ENCODE measurements at places on chromosomes 3 and 15.
A peak's percentile ranks its signal among the peaks of the same experiment; 100 is the strongest.

DNA sequence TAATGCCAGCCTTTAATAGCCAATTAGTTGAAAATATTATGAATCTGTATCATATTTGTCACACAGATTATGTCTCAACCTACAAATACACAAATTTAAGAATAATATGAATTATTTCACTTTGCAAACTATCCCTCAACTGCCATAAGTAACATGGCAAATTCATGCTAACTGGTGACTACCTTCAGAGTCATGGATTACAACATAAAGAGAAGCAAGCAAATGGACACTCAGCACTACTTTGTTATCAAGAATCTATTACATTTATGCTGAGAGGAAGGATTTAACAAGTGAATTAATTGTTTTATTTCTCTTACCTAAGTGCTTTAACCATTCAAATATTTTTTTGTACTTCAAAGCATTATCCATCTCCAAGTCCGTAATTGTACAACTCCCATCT is 103.1 kb upstream of the BCL6 start:
- DNase-seq, result no peak

- DNase-seq, result no peak
These were observed 74.4 kb upstream of the KLHL25 start for GRCh38 chr15:85869124-85869523.

DNA sequence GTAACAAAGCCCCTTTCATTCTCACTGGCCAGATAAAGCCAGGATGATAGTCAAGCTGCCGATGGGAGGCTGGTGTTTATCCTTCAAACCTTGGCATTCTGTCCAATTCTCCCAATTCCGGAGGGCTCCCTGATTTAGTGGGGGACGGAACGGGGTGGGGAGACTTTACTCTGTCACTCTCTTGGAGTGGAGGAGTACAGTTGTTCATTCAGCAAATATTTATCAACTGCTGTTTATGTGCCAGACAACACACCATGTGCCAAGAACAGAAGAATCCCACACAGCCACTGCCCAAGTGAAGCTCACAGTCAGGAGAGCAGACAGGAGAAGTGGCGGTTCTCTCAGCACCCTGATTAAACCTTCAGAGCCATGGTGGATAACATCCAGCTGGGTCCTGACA is 63.3 kb downstream of the WNT5A start:
- DNase-seq, result no peak

DNA sequence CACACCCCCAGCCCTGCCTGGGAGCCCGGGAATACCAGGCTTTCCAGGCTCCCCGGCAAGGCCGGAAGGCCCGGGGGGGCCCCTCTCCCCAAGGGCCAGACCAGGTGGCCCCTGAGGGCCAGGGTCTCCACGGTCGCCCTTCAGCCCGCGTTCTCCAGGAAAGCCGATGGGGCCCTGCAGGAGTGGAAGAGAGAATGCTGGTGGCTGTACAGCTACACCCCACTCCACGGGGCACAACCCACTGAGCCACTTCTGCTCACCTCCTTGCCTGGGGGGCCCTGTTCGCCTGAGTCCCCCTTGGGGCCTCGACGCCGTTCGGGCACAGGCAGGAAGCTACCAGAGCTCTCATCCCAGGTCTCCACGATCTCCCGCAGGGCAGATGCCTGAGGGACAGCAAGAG is 11.8 kb upstream of the UCN2 start:
- DNase-seq, result no peak

GRCh38 chr3:13277196-13277813 is 142.8 kb downstream of the NUP210 start:
- DNase-seq, result no peak

- no peak for DNase-seq
These were observed 34.2 kb downstream of the RAB11A start for GRCh38 chr15:65903296-65904073.

- peak; percentile 10 for DNase-seq
These were observed at the start of gene RAB6B for GRCh38 chr3:133895208-133896001. Gene RAB6B, minus strand, starts transcription at chr3:133895882. Its CDS starts 416 bp downstream, at chr3:133895466.

DNA sequence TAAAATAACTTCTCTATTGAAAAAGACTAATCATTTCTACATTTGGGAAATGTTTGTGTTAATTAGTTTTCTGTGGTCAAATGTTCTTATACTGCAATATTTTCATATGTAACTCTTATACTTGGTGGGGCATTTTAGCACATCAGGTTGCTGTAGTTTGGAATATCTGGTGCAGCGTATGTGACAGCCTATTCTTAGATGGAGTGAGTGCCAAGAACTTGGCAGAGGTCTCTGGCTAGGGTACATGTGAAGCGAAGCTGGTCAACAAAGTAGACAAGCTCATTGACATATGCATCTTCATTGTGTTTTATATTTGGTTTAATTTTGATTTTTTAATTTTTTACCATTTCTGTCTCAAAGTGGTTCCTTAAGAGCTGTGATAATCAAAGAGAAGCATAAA is 53.2 kb downstream of the CHAC1 start:
- DNase-seq, result no peak

DNA sequence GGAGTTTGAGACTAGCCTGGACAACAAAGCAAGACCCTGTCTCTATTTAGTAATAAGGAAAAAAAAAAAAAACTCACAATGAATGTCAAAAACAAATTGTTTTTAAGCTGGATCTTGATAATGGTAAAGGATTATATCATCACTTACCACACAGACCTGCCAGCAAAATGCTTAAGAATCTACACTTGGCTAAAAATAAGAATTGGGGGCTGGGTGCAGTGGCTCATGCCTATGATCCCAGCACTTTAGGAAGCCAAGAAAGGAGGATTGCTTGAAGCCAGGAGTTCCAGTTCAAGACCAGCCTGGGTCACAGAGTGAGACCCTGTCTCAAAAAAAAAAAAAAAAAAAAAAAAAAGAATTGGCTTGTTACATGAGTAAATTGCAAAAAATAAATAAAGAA is 31.0 kb downstream of the ACAP2 start:
- no peak for DNase-seq

DNA sequence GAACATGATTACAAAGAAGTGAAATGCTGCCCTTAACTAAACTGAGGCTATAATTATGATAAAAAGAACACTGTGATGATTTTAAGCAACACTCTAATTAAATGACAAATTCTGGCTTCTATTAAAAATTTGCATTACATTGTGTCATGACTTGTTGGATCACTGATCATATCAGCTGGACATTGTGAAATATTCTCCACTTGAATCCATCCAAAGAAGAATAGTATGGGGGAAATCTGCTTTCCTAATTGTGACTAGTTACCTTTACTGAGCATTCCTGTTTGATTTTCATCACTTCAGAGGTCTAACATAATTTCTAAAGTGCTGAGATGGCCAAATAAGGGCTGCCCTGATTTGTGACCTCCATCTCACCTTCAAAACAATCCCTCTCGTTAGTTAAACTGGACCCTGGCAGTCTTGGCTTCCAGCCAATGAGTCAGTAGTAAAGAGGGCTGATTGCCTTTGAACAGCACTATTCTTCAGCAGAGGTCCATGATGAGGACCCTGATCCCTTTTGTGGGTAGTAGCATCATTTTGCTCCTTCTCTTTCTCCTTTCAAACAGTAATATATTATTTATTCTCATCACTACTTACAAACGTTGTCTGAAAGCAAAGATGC is 53.5 kb upstream of the LEKR1 start:
- no peak for DNase-seq

- DNase-seq, result no peak
These were observed 119.8 kb upstream of the ALDH1A3 start for GRCh38 chr15:100759698-100760356.

DNA sequence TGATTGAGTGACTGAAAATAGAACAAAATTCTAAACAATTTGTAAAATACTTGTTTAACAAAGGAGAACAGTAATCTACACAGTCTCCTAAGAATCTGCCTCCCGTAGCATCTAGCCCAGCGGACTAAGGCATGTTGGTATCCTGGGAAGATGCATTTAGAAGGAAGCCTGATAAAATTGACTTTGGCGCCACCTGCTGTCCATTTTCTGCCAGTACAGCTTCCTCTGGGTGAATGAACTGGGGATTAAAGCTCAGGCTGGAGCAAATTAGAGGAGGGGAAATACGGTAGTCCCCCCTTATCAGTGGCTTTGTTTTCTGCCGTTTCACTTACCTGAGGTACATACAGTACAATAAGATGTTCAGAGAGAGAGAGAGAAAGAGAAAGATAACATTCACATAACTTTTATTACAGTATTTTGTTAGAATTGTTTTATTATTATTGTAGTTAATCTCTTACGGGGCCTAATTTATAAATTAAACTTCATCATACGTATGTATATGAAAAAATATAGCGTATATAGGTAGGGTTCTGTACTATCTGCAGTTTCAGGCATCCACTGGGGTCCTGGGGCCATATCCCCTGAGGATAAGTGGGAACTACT is 191.6 kb downstream of the GAP43 start:
- peak; percentile 77 for DNase-seq

DNA sequence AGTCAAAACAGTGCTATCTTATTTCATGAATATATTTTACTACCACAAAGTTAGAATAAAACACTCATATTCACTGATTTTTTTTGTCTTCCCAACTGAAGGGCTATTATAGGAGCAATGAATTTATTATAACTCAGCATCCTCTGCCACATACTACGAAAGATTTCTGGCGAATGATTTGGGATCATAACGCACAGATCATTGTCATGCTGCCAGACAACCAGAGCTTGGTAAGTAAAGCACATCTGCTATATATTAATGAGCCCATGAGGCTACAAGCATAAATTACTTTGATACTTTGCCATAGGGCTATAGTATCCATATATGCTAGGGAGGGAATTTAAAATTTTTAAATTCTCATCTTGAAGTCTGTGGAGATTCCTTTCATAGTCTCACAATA is 95.9 kb downstream of the FEZF2 start:
- no peak for DNase-seq

- DNase-seq, result peak; percentile 25
These were observed 53.2 kb downstream of the FBN1 start for GRCh38 chr15:48592221-48592731.

DNA sequence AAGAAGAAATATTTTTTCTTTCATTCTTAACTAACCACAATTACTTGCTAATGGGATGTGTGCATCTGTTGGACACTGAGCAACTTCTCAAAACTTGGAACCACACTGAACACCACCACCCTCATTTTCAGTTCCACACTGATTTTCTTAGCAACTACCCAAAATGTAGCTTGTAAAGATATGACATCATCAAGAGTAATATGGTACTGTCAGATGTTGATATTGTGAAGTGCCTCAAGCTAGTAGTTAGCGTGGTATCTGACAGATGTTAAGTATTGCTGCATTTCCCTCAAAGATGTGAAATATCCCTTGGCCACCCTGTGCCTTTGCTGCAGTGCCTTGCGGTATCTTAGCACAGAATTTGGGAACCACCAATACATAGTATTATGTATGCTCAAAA is 9.3 kb downstream of the RFTN1 start:
- DNase-seq, result peak; percentile 70

DNA sequence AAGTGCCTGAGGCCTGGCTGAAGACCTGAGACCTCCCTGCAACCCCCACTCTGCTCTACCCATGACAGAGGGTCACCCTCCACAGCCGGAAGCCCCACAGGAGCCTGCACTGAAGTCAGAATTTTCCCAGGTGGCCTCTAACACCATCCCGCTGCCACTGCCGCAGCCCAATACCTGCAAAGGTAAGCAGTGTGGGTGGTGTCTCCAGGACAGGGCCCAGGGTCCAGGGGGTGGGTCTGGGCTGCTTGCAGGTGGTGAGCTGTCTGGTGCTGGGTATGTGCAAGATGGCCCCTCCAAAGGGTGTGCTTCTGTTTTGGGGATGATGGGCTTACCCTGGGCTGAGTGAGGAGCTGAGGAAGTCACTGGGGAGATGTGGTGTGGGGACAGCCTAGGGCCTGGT is 69.9 kb downstream of the FBLN2 start:
- DNase-seq, result no peak

DNA sequence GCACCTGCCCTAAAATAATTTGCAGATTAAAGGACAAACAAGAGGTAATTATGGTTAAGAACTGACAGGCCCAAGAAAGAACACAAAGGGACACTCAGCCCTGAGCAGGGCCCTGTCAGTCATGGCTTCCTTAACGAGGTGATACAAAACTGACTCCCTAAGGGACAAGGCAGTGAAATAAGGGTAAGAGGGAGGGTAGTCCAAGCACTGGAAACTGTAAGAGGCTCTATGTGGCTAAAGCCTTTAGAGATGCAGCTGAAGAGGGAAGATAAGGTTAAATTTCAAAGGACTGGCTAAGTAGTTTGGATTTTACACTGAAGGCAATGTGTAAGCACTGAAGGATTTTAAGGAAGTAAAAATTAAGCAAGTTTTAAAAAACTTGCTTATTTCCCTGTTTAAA is 3.9 kb downstream of the ATR start:
- peak; percentile 31 for DNase-seq

DNA sequence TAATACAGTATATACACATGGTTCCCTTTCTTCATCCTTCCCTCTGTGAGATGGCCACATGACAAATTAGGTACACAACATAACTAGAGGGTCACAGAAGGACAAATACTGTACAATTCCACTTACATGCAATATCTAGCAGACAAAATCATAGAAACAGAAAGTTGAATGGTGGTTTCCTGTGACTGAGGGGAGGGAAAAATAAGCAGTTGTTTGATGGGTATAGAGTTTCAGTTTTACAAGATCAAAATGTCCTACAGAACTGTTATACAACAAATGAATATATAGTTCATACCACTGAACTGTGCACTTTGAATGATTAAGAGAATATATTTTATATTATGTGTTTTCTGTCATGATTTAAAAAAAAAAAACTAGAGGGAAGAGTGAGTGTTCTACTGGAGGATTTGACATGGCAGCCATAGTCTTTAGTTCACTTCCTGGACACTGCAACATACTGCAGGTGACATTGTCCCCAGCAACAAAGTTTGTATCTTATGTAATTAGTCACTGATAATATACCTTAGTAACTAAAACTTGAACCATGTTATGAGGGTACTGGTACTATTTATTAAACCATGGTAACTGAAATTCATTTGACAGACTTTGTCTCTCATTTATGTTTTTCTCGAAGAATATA is 37.2 kb downstream of the CCDC54 start:
- no peak for DNase-seq

- no peak for DNase-seq
These were observed 343.0 kb downstream of the MFSD1 start for GRCh38 chr3:159144891-159145290.

GRCh38 chr3:116393199-116393598 is 52.1 kb downstream of the LSAMP start:
- DNase-seq, result no peak

GRCh38 chr15:22872936-22873701 is 34.7 kb downstream of the NIPA2 start:
- no peak for DNase-seq

DNA sequence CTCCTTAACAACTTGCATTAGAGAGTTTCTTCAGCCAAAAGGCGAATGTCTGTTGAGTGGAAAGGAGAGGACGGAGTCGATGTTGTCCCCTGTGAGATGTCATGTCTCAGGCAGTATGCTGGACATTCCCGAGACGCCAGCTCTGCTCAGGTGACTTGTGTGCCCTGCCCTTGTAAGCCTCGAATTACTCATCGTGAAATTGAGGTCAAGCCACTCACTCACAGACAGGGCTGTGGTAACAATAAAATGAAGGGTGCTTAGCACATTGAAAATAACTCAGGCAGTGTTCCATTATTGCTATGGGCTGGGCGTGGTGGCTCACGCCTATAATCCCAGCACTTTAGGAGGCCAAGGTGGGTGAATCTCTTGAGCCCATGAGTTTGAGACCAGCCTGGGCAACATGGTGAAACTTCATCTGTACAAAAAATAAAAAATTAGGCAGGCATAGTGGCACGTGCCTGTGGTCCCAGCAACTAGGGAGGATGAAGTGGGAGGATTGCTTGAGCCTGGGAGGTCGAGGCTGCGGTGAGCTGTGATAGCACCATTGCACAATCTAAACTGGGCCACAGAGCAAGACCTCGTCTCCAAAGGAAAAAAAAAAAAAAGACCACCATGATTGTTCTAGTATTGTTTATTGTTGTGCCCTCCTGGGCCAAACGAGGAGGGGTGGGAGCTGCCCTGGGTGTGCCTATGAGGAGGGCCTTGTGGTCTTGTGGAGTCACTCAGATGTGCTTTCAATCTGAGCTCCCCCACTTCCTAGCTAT is 214.4 kb downstream of the THSD4 start:
- no peak for DNase-seq

Measured in suppressor macrophage treated with lipopolysaccharide for 1 hour (primary cell).